ENCODE measurements at places on chromosomes 7 and 10.

DNA sequence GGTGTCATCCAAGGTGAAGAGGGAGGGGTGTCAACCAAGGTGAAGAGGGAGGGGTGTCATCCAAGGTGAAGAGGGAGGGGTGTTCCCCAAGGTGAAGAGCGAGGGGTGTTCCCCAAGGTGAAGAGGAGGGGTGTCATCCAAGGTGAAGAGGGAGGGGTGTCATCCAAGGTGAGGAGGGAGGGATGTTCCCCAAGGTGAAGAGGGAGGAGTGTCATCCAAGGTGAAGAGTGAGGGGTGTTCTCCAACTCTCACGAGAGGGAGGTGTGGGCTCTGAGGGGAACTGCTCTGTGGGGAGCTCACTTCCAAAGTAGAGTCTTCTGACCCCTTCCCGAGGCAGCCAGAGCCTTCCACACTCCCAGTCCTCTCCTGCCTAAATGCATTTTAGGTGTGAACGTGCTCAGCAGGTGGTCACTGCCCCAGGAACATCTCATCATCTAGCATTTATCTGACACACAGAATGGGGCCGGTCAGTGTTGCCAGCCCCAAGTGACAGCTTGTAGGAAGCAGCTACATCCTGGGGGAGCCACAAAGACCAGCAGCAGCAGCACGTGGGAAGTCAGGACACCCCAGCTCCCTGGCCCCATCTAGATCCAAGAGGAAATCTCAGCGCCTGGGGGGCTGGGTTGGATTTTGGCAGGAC is 323.8 kb downstream of the GLRX3 start:
- DNase-seq, result no peak

GRCh38 chr10:112913661-112914287 is 36.3 kb upstream of the TCF7L2 start:
- no peak for DNase-seq

- peak; percentile 2 for DNase-seq
These were observed 14.0 kb upstream of the PBLD start for GRCh38 chr10:68346774-68347173.

GRCh38 chr10:112000466-112000865 is 183.1 kb downstream of the GPAM start:
- no peak for DNase-seq

DNA sequence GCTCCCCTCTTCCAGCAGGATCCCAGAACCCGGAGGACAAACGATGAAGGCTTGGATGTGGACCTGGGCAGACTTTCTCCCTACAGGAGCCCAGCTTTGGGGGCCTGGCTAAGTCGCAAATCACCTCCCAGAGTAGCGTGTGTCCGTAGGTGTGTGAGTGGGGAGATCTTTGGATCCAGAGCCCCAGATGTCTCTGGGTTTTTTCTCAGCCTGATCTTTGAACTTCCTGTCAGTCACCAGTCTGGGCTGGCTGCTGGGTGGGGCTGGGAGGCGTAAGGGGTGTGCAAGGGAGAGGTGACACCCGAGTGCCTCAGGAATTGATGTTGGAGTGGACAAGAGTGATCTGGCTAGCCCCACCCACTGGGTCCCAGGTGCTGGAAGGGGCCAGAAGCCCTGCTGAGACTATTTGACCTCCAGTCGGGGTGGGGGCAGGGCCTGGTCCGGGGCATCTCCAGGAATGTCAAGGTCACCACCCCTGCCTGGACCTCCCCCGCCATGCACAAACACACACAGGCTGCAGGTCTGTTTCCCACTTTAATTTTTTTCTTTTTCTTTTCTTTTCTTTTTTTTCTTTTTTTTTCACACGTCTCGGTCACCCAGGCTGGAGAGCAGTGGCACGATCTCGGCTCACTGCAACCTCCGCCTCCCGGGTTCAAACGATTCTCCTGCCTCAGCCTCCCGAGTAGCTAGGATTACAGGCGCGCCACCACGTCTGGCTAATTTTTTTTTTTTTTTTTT is at the start of gene MOGAT3:
Gene MOGAT3 (minus strand): TSS at position 175 of the 738 bp plus-strand sequence. CDS start 182 bp downstream, outside the sequence.
- DNase-seq, result no peak

- DNase-seq, result no peak
These were observed 277.7 kb upstream of the KAT6B start for GRCh38 chr10:74548676-74549075.

- DNase-seq, result no peak
These were observed 144.1 kb downstream of the LRRC4 start for GRCh38 chr7:127887096-127887495.

DNA sequence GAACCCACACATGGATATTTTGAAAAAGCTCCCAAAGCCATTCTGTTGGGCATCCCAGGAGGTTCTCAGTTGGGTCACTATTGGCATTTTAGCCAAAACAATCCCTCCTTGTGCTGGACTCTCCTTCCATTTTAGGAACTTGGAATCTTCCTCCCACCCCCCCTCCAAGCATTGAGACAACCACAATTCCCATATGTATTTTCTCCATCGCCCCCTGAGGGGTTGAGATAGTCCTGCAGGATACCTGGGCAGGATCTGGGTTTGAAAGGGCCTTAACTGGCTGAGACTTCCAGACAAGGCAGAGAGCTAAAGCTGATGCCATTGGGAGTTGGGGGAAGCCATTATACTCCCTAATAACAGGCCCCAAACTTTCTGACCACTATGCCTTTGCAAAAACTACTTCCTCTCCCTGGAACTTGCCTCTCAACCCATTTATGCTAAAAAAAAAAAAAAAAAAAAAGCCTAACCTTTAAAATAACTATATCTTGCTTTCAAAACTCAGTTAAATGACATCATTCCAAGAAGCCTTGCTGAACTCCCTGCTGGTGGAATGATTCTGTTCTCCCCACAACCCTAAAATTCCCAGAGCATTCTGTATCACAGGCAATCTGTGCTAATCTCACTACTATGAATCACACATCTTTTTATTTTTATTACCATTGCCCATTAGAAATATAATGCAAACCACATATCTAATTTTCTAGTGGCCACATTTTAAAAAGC is 77.5 kb upstream of the PDE1C start:
- no peak for DNase-seq

DNA sequence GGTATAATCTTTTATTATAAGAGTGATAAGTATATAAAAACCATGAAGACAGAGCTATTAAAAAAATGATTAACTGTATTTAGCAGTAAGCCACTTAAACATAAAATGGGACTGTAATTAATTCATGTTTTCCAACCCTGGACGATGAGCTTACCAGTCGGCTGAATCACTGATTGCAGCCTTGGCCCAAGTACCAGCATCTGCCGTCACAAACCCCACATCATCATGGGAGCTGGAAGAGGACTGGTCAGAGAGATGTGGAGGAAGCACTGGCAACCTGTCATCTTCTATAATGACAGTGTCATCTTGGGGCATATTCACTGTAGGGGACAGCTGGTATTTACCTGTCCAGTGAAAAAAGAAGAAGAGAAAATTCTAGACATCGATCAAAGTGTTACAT is 473.6 kb downstream of the PARD3 start:
- no peak for DNase-seq

DNA sequence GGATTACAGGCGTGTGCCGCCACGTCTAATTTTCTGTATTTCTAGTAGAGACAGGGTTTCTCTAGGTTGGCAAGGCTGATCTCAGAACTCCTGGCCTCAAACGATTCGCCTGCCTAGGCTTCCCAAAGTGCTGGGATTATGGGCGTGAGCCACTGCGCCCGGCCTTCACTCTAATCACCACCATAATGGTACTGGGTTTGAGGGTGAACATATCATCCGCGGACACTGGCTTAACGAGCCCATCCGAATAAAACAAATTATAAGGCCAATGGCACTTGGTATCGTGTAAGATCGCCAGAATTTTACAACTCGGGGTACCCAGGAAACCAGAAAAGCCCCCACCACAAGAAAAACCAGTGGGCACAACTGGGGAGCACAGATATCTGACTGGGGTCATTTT is 580 bp downstream of the FAM200A start:
- DNase-seq, result no peak

DNA sequence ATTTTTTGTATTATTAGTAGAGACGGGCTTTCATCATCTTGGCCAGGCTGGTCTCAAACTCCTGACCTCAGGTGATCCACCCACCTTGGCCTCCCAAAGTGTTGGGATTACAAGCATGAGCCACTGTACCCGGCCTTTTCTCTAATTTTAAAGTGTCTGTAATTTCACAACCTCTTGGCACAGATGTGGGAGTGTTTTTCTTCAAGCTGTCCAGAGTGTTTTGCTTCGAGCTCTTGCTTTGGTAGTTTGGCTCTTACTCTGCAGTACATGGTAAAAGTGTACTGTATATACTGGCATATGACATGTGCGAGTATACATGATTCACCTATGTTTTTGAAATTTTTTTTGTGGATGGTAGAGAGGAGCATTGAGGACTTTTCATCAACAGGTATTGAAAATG is 9.8 kb downstream of the SRGN start:
- DNase-seq, result no peak

DNA sequence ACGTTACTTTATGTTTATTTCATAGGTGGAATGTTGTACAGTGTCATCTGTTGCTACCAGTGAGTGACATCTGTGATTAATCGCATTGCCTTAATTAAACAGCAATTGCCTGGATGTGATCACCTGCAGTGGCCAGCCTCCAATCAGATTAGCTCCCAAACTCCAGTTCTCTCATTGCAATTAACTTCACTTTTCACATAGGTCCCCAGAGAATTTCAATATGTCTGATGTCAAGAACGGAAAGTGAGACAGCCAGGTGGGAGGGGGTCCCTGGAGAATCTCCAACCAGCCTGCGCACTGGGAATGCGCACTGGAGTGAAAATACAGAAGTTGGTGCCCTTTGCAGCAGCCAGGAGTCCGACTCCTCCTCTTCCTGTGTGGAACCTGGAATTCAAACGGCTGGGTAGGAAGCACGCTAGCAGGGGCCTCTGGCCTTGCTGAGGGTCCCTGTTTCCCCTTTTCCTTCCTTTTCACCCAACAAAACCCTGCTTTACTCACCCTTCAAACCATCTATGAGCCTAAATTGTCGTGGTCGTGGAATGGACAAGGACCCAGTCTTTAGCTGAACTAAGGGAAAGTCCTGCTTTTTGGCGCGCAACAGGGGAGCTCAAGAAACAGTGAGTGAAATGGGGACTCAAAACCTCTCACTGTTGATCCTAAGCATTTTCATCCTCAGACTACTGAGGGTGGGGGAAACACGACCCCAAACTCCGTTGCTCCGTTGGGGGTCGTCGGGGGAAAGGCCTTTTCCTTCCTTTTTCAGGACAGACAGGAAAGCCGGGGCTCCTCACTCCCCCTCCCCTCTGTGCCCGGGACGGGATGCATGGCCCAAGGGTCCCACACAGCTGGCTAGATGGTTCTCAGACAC is 1355.5 kb upstream of the LRRTM3 start:
- DNase-seq, result no peak

DNA sequence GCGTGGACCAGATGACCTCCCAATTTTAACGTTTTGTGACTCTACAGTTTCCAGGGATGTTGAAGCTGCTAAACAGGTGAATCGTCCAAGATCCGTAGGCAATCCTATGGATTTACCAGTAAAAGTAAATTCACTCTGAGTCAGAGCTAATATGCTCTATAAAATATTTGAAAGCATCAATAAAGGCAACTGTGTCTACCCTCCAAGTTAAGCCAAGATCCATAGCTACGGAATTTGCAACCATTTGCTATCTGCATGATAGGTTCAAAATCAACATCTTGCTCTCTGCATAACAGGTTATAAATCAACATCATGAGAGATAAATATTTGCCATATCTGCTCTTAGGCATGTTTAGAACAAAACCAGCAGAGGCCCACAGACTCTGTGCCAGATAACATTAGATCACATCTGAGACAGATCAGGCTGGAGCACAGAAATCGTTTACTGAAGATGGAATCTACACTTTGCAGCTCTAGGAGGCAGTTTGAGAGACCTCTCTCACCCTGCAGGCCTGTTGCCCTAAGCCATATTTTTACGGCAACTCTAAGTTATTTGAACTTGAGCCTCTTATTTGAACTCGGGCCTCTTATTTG is 80.7 kb upstream of the PDCD4 start:
- DNase-seq, result no peak

DNA sequence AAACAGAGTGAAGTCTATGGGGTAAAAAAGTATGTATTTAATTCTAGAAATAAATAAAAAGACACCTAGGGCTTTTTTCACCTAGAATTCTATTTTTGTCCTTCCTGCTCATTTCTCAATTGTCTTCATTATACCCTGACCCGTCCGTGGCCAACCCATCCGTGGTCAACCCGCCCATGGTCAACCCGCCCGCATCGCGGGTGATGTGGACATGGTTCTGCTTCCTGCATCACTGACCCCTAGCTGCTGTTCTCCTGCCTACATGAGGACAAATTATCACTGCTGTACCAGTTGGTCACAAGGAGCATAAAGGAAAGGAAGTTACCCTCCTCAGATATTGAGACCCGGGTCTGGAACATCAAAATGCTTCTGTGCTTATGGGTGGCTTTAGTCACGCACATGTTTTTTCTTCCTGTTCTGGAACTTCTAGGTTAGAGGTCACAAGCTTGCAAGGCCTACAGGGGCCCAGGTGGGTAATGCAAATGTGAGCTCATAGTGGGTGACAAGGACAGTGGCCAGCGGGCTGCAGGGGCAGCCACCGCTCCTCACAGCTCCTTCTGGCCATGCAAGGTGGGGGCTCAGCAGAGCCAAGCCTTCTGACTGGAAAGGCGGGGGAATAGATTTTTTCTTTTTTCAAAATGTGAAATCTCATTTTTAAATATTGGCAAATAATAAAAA is 15.5 kb downstream of the CAMK2G start:
- no peak for DNase-seq

- peak; percentile 17 for DNase-seq
These were observed 285.5 kb upstream of the TAC1 start for GRCh38 chr7:97446361-97446760.

GRCh38 chr7:39702133-39702532 is 78.8 kb downstream of the RALA start:
- DNase-seq, result no peak

DNA sequence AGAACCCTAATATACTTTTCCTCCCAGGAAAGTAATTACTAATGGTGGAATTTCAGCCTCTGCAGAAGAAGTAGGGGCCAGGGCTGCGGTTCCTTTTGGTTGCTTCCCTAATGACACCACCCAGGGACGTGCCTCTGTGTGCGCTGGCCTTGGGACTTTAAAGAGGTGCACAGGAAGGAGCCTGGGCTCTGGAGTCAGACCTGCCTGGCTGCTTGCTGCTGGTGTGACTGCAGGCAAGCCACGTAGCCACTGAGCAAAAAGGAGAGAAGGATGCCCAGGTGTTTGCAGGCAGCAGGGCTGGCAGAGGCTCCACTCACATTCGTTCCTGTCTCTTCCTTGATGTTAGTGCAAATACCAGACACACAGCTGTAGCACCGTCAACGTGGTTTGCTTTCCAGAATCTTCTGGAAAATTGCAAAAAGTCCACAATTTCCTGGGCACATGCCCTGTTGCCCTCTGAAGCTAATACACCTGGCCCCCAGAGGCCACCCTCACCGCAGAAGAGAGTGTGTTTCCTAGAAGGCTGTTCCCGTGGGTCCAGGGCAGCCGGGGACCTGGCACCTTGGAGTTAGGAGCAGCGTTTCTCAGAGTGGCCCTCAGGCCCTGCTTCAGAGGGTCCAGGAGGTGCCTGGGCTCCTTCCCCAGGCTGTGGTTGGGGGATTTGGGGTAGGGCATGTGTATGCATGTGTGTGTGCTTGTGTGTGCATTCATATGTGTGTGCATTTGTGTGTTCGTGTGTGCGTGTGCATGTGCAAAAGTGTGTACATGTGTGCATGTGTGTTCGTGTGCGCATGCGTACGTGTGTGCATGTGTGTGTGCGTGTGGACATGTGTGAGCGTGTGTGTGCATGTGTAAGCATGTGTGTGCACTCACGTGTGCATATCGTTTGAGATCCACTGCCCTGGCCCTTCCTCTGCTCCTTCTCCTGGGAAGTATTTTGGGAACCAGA is 12.8 kb upstream of the PRKAG2 start:
- no peak for DNase-seq

GRCh38 chr7:86969865-86970264 is 89.6 kb downstream of the ELAPOR2 start:
- no peak for DNase-seq
